ENCODE measurements at places on chromosomes 11 and 22.

DNA sequence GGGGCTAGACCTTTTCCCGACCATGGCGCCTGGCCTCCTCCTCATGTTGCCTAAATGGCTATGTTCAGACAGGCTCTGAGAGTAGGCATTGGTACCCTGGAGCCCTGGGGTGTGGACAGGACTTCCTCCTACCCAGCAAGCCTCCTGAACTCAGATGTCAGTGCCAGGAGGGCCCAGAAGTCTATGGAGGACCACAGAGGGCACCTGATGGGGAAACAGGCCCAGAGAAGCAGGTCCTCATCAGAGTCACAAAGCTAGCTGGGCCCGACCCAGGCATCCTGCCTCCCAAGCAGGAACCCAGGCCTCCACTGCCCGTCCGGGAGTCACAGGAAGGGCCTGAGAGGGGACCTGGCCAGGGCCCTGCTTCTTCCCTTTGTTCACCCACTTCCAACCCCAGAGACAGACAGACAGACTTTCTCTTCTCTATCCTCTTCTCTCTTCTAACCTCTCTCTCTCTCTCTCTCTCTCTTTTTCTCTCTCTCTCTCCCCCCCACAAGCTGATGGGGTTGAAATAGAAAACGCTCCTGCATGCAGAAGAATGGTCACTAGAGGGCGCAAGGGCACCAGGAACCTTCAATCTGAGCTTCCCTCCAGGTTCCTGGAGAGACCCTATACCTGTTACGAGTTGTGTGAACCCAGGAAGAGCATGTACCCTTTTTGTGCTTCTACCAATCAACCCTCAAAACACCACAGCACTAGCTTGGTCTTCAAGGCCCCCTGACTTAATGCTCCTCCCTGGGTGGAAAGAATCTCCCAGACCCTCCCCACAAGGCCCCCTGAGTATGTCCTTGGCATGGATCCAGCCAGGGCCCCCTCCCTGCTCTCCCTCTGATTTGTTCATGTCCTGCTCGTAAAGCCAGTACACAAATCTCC lies 27.1 kb downstream of the ARAP1 start:
- peak; percentile 69 for DNase-seq

DNA sequence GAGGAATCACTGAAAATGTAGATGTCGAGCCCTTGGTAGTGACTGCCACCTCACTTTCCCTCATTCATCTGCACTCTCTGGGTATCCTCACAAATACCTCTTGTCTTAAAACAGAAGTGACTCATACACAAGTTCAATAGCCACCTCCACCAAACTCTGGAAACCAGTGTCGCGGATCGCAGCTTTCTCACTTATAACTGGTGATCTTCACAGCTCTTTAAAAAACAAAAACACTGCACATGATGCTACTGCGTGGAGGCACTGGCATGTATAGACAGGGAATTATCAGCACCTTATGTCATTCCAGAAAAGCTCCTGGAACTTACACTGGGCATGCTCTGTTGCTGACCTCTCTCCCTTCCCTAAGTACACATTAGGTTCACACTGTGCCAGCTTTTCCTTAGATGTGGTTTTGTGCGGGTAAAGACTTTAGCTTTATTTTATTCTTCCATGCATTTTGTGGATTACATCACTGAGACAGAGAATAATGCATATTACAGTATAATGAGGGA lies 425.5 kb upstream of the CADM1 start:
- no peak for DNase-seq

DNA sequence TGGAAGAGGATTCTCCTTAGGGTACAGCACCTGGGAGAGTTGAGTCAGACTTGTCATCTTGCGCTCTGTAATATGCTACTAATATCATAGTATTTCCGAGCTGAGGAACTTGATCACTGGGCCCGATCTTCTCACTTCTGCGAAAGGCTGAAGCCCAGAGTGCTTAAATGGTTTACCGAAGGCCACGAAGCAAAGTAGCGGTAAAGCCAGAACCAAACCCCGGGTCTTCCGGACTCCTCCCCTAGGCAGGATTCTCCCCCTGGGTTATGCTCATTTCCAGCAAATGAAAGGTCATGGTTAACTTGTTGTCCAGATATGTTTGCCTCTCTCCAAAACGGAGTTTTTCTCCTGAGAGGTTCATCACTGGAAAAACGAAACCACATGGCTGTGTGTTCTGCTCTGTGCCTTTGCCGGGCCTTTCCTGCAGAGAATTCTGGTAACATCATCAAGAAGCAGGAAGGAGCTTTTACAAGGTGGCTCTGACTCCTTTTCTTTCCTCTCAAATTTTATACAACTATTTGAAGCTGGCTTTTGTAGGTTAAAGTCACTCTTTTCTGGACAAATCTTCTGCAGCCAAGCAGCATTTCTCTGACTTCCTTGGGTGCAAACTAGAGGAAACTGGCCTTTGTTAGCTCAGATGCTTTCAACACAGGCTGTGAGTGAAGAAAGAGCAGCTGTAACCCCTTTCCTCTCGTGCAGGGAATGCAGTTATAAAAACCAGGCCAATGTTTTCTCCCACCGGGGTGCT lies 35.5 kb downstream of the UBASH3B start:
- no peak for DNase-seq

- DNase-seq = no peak
These were observed 479.0 kb downstream of the BRD1 start for GRCh38 chr22:49348631-49349030.

- DNase-seq = no peak
These were observed 38.2 kb upstream of the ABTB2 start for GRCh38 chr11:34395916-34396550.

DNA sequence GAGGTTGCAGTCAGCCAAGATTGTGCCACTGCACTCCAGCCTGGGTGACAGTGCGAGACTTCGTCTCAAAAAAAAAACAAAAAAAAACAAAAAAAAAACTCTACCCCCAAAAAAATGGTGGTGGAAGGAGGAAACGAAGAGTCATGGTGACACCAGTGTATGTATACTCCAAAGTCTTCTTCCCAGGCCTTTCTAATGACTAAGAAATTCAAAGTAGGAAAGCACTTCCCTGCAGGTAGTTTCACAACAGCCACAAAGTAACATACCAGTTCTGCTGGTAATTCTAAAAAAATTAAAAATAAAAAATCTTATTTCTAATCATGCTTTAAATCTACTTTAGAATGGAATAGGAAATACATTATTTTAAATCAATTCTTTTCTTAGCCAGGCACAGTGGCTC lies 72.6 kb downstream of the DENND5A start:
- no peak for DNase-seq

- no peak for DNase-seq
These were observed 78.8 kb downstream of the RELT start for GRCh38 chr11:73454987-73455386.

- no peak for DNase-seq
These were observed 96.0 kb downstream of the SEZ6L start for GRCh38 chr22:26265281-26265680.

DNA sequence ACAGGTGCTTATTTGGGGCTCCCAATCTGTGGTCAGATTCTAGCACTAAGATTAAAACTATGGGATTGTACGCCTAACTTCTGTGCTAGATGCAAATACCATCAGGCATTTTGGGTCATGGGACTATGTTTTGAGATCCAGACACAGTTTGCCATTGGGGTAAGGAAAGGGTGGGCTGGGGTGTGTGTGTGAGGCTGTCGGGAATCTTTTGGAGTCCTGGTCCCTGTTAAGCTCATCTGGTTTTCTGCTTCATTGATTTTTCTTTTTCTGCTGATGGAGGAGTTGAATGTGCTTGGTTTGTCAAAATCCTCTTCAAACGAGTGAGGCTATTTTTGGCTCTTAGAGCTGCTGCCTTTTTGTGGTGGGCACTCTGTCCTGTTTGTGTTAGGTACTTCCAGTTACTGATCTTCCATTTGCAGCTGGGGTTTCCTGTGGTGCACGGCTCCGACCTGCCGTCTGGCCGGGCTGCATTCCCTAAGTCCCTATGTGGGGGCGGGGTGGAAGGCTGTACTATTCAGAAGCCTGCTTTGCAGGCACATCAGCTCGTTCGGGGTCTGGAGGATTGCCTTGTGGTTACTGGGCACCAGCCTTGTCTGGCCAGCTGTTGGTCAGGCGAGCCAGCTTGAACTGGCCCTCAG lies 2.9 kb downstream of the BCR start:
- DNase-seq = no peak

GRCh38 chr11:76838678-76839068 lies 22.0 kb upstream of the ACER3 start:
- no peak for DNase-seq

DNA sequence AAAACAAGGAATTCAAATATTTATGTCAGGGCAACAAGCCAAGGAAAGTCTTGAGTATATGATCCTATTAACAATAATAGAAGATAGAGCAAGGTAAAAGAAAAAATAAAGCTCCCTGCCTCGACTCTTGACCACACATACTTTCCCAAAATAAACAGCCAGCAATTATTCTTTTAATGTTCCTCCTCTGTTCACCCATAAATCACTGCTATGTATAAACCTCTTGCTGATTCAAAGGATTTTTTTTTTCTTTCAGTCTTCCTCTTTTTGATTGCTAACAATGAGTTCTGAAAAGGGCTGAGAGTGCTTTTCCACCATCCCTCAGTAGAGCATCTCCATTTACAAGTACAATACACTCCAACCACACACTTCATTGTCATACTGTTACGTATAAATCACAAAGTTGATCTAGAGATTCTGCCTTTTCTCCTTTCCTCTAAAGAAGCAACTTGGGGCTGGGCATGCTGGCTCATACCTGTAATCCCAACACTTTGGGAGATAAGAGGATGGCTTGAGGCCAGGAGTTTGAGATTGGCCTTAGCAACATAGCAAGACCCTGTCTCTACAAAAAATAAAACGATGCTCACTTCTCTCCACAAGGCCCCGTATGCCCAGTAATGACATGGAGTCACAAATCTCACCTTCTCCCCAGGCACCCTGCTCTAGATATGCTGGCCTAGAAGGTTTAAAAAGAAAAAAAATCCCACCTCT lies 24.0 kb downstream of the RAB30 start:
- no peak for DNase-seq

- DNase-seq = no peak
These were observed 190.7 kb downstream of the UVRAG start for GRCh38 chr11:76005756-76006155.

DNA sequence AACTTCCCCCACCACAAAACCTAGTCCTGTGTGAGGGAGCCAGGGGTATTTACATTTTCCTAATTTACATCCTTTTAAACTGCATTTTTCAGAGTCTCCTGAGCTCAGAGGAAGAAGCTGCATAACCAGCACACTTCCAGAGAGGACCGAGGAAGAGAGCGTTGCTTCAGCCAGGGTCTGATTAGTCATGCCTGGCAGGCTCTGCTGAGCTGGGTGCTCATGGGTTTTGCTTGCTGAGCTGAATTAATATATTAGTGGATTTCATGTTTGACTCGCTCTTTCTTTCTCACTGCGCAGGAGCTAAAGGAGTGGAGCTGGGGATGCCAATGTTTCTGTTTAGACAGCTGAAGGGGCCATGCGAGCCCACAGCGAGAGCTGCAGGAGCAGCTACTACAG lies 539.3 kb upstream of the B3GAT1 start:
- DNase-seq = no peak
